ENCODE measurements at places on chromosomes 16 and 17.

DNA sequence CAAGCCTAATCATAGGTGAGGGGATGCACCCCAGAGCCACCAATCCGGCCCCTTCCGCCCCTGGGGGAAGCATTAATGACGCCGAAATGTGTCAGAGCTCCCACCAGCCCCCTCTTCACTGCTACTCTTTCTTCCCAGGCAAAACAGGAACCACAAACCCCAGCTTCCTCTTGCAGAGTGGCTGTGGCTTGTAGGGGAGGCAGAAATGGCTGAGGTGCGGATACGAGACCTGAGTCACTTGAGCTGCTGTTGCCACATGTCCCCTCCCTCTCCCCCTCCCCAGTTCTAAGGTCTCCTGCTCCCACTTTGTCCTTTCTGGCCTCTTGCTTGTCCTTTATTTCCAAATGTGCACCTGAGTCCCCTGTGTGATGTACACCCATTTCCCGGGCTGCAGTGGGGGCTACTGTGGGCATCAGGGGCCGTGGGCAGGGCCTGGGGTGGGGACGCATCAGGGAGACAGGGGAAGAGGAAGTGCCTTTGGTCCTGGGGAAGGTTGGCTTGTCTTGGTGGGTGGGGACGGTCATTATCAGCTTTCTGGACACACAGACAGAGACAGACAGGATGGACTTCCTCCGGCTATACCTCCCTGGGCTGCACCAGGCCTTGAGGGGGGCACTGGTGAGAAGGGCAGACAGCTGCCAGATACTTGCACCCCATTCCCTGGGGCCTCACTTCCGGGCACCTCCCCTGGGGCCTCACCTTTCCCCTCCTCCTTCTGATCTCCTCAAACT, at the start of gene APOBR:
TSS of gene APOBR (plus strand) at position 523 of the 731 bp plus-strand sequence. CDS start at position 562, 39 bp downstream.
- DNase-seq, result peak; percentile 97

DNA sequence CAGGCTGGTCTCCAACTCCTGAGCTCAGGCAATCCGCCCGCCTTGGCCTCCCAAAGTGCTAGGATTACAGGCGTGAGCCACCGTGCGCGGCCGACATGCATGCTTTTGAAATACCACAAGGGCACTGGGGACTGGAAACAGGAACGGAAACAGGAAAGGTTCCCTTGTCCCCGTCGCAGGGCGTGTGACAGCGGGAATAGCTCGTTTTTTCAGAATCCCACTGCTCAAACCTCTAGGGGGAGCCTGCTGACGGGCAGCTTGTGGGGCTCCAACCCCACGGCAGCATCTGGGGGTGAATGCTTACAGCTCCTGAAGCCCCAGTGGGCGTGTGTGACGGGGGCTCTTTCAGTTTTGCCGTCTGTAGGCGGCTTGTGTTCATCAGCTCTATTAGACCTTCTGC, 18.8 kb upstream of the ASGR2 start:
- DNase-seq, result peak; percentile 70

DNA sequence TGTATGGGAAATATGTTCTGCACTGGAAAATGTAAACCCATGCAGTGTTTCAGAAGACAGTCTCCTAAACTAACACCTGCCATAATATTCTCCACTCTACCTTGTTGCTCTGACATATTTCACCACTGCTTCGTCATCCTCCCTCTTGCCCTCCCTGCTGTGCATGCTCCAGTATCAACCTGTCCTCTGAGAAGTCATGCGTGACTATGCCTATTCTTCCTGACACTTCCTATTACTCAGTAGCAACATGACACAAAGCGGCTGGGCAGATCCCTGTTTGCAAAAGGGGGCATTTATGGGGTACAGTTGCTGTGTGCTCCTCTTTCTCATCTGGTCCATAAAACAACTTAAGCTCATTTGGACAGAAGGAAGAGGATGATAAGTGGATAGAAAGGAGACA, 805.6 kb upstream of the EEF2KMT start:
- DNase-seq, result no peak

DNA sequence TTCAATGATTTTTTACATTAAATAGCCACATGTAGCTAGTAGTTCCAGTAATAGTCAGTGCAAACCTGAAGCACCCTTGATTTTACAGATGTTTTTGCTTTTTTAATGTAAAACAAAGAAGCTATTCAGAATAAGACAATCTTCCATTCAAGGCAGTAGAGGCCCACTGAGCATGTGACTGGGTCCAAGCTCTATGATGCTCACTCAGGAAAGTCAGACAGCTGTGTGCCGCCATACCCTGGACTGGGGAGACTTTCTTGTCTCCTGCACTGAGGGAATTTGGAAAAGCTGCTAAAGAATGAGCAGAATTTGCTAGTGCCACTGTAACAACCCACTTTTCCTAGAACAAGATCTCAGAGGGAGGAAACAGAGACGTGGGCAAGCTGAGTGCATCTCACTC, 11.5 kb downstream of the CENPN start:
- no peak for DNase-seq
